Smooth muscle cell of the pulmonary artery (primary cell): ENCODE measurements at places on chromosomes 2 and 18. TPM values are rescaled to one million over a fixed set of nuclear protein-coding genes. Genes with fewer than 3 reads are reported as not detected.

Gene VIT
- total RNA-seq, result 2.0 and 8.9 TPM in 2 replicates

Gene TACR1
- total RNA-seq, result 0.26 and 0.73 TPM in 2 replicates

Gene DAW1
- total RNA-seq, result 2.0 and 2.5 TPM in 2 replicates

Gene POU3F3
- total RNA-seq, result not detected in 2 replicates

Gene GDF7
- 0.63 and 1.0 TPM in 2 replicates for total RNA-seq

Gene COQ10B
- 34.0 and 39.6 TPM in 2 replicates for total RNA-seq
